ENCODE measurements at places on chromosomes 16 and 17.
A peak's percentile ranks its signal among the peaks of the same experiment; 100 is the strongest.

GRCh38 chr17:50424996-50425681, 879 bp upstream of the ACSF2 start:
- no peak for DNase-seq

DNA sequence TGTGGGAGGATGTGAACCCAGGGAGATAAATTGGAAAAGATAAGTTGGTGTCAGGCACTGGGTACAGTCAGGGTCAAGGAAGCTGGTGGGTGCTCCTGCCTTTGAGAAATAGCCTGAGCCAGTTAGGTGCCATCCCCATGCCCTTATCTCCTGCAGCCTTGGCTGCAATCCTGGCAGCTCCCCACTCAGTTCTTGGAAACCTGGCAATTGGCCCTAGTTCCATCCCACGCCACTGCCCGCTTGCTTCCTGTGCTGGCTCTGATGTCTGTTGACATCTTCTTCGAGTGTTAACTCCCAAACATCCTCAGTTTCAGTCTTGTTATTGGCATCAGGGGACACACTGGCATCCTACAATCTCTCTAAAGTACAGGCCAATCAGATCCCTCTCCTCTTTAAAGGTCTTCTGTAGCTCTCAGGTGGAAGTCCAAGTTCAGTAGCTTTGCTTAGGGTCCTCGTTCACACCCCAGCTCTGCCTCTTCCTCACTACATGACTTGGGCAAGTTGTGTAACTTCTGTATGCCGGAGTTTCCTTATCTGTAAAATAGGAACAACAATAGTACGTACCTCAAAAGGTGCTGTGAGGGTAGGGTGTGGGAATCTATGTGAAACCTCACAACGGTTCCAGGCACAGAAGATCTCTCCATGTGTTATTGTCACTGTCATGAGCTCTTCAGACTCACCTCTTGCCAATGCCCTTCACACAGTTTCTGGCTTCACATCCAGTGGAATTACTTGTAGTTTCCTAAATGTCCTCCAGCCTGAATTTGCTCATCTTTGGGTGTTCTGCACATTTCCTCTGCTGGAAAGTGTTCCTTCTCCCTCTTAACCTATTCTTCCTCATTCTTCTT, 13.5 kb upstream of the PRKAR1A start:
- no peak for DNase-seq

- DNase-seq = no peak
Observed at GRCh38 chr16:89733322-89733721, 12.0 kb downstream of the ZNF276 start.

- no peak for DNase-seq
Observed at GRCh38 chr16:74080311-74080710, 216.3 kb upstream of the PSMD7 start.

- DNase-seq = no peak
Observed at GRCh38 chr17:60381958-60382357, 10.0 kb downstream of the USP32 start.

GRCh38 chr17:69064001-69064400, 3.3 kb upstream of the ABCA9 start:
- DNase-seq = no peak

DNA sequence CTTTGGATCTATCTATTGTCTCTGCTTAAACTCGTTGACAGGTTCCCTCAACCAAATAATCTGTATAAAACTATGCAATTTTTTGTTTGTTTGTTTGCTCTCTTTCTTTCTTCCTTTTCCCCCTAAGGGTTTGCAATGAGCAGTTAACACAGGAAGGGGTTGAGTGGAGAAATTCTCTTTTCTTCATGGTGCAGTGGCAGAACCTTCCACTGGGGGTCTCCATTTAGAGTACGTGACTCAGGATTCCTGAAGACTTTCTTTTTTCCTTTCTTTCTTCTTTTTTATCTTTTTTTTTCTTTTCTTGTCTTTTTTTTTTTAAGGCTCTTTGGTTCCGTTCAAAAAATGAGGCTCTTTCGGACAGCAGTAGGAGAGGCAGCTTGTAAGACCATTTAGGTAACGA, 19.5 kb upstream of the RBFOX1 start:
- DNase-seq = no peak

DNA sequence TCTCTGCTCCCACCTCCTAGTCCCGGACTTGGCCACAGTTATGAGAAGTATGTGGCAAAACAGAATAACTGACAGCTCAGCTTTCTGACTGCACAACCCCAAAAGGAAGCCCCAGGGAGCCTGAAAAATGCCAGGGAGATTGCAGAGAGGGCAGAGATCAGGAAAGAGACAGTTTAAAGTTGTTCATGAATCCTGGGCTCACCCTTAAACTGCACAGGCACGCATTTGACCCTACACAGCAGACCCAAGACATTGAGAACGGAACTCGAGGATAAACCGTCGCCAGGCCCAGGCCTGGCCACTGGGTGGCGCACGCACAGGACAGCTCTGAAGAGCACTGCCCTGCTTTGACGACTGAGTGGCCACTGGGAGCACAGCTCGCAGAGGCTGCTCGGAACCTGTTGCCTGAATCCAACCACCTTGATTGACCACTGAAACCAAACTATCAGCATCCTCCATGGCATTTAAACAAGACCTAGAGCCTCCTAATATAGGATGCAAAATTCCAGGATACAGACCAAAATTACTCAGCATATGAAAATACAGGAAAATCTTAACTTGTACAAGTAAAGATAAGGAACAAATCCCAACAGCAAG, 114.0 kb downstream of the C16orf95 start:
- peak; percentile 17 for DNase-seq

- DNase-seq = no peak
Observed at GRCh38 chr17:34902831-34903547, 58.3 kb downstream of the CCT6B start.

- DNase-seq = no peak
Observed at GRCh38 chr16:4070936-4071335, 45.3 kb downstream of the ADCY9 start.

GRCh38 chr17:52025236-52025635, 133.3 kb downstream of the CA10 start:
- no peak for DNase-seq

GRCh38 chr16:66471716-66472393, 44.8 kb downstream of the BEAN1 start:
- no peak for DNase-seq

DNA sequence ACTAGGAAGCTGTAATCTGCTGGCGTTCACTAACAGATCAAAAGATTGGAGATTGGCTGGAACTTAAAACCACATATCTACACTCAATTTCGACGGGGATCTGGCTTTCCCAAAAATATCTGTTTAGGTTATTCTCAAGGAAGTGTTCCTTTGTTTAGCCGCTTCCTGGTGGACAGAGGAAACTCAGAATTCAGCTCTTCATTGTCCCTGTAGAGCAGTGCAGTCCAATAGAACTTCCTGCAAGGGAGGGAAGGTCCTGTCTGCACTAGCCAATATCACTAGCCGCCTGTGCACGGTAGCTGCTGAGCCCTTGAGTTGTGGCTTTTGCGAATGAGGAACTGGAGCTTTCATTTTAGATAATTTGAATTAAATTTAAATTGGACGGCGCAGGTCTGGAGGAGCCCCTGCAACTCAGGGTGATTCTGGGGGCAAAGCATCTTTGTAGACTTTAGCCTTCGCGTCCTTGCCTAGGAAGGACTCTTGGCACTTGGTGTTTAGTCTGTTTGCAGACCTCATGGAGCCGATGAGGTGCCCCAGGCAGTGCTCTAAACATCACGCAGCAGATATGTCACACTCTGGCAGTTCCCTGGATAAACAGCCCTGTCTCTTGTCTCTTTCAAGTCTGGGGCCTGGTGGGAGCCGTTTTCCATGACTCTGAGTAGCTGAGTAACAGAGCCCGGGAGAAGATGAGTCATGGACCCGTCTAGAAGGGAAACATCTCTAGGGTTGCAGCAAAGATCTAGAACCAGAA, 122.2 kb downstream of the CCDC182 start:
- no peak for DNase-seq

GRCh38 chr16:48003206-48003907, 152.4 kb downstream of the ABCC12 start:
- DNase-seq = no peak

DNA sequence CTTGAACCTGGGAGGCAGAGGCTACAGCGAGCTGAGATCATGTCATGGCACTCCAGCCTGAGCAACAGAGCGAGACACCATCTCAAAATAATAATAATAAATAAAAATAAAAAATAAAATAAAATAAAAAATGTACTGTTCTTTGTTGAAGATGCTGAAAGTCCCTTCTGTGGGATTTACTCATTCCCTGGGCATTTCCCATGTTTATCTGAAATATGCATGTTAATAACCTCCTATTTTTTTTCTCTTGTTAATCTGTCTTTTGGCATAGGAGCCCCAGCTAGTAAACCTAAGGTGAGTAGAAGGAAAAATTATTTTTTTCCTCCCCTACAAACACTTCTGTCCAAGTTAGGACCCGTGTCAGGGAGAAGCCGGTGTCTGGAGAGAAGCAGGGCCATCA, 34.4 kb downstream of the TMEM92 start:
- no peak for DNase-seq

DNA sequence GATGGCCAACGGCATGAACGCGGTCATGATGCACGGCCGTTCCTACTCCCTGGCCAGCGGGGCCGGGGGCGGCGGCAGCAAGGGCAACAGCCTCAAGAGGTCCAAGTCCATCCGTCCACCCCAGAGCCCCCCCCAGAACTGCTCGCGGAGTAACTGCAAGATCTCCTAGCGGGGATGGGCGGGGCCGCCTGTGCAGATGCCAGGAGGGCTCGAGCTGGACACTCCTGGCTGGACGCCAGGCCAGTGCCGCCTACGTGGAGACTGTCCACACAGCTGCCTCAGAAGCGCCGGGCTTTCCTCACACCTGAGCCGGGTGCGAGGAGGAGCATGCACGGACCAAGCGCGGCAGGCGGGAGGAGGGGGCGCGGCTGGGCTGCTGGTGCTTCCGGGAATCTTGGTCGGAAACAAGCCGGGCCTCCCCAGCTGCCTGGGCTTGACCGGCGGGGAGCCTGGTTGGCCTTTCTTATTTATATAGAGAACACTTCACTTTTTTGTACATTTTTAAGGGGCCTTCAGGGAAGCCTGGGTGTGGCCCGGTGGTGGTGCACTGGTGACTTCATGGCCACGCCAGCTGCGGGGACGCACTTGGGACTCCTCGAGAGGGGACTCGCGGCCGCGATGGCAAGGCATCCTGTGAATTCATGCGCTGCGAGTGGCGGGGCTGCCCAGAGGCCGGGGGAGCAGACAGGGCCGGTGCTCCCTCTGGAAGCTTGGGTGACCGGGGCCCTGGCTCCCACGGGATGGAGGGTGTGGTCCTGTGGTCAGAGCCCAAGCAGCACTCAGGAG, 3.1 kb upstream of the WFIKKN1 start:
- no peak for DNase-seq

DNA sequence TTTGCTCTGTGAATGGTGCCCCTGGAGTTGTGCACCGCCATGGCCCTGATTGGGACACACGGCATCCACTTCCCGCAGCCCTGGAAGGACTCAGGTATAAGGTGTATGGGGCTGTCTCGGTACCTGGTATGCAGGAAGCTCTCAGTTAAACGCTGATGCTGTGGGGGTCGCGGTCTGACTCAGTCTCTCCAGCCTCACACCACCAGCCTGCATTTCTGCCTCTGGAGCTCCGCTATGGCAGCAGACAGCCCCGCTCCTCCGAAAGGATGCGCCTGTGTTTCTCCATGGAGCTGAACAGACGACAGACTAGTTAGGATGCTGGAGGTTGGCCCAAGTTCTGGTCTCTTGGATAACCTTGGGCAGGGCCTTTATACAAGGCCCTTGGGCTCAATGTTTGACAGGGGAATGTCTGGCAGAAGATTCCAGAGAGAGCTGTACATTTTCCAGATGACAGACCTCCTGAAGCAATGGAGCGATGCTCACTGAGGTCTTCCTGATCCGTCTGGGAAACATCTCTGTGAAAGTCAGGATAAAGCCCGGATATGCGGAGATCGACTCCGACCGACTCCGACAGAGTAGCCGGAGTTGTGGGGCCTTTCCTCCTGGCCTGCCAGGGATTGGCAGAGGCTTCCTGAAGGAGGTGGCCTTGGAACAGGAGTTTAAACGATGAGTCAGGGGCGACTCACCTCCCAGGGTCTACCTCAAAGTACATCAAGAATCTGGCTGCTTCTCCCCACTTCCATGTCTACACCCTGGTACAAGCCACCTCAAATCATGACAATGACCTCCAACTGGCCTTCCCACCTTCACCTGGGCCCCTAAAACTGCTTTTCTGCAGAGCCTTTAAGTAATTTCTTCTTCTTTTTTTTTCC, 21.9 kb upstream of the BCAR1 start:
- DNase-seq = no peak

- no peak for DNase-seq
Observed at GRCh38 chr17:45948498-45948880, 50.6 kb upstream of the STH start.

GRCh38 chr16:86065711-86066110, 166.7 kb downstream of the IRF8 start:
- no peak for DNase-seq

DNA sequence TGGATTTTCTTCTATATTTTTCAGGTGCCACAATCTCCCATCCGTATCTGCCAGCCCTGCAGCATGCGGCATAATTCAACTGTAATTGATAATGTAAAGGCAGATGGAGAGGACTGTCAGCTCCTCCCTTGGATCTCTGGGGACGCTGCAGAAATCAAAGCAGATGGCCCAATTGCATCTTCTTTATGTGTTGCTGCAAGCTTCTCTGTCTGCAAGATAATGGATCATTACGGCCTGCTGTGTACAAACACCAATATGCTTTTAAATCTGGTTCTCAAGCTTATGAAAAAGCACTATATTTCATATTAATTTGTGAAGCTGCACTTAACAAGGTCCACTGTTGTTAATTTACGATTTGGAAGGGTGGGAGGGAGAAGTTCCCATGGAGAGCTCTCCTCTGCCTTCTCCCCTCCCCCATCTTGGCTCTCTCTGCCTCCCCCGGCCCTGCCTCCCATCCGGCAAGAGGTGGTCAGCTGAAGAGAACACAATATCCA, 607.5 kb downstream of the TOX3 start:
- no peak for DNase-seq

All from stimulated activated CD4-positive, alpha-beta T cell treated with anti-CD3 and anti-CD28 coated beads, Interleukin-1b, Interleukin-23, amount 100 ng/mL, for 1 hour (primary cell).